ENCODE measurements at places on chromosomes 11 and 22.

GRCh38 chr22:21068681-21069276, 23.0 kb downstream of the LRRC74B start:
- DNase-seq, result no peak

DNA sequence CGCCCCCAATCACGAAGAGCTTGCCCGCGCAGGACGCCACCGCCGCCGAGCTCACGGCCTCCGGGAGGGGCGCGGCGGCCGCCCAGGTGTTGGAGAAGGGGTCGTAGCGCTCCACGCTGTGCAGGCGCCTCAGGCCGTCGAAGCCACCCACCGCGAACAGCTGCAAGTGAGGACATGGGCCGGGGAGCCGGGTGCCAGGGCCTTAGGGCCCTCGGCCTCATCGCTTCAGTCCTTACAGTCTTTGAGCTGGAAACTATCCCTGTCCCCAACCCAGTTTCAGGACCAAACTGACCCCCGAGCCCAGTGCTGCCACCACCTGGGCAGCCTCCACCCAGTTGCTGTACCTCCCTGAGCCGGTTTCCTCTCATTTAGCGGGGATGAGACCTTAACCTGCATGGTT, 7.6 kb downstream of the KLHL35 start:
- no peak for DNase-seq

DNA sequence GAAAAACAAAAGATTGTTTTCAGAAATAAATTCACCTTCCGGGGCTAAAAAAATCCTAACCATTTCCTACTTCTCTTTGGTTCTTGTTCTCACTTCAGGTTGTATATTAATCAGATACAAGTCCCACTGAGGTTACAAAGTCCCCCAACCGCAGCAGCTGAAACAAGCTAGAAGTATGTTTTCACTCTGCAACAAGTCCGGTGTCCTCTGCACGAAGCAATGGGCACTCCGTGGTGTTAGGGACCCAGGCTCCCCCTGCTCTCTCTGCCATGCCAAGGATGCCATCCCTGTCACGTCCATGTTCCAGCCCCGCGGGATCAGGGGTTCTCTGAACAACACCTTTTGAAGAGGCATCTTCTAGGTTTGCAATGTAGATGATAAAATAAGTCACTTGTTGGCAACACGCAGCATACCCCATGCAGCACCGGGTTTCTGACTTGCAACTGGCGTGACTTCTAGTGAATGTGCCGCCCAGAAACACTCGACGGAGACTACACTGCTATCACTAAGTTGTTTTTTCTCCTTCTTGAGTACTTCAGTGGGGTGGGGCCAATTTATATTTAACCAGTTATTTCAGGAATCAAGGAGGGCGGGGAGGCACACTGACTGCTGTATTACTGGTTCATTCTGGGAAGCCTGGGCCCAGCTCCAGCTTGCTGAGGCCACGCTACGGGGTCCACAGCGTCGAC, 25.4 kb upstream of the GSTP1 start:
- DNase-seq, result no peak

DNA sequence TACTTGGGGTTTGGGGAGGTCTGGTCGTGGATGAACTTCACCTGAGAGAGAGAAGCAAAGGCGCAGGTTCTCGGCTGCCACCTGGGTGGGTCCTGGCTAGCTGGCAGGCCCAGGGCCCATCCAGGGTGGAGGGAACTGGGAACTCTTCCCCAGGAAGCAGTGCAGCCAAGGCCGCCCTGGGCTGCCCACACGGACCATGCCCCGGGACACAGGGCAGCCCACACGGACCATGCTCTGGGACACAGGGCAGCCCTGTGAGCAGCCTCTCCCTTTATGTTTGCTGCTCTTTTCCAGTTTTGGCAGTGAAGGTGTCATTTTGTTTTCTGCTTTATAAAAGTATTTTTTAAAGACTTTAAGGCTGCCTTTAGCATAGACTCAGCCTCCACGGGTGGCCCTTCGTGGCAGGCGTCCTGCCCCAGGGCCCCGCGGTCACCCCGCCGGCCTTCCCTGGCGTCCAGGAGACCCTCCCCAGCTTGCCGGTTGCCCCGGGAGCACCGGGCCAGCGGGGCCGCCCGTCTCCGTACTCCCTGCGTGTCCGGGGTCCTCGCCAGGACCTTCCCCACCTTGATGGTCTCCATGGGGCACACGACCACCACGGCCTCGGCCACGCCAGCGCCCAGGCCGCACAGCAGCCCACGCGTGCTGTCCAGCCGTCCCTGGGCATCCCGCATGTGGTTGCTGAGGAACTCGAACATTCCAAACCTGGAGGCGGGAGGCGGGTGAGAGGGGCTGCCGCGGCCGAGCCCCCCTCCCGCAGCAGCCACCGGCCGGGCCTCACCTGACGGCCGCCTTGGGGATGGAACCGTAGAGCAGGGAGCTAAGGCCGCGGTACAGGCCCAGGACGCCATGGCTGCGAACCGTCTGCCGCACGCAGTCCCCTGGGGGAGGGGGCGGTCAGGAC, 1.1 kb downstream of the SLC25A1 start:
- DNase-seq, result no peak

- DNase-seq, result no peak
Observed at GRCh38 chr11:100785148-100785983, 98.3 kb downstream of the ARHGAP42 start.
